GM23248 (cell line): ENCODE measurements at places on chromosomes 2 and 18. TPM values are rescaled to one million over a fixed set of nuclear protein-coding genes. Genes with fewer than 3 reads are reported as not detected.

DNA sequence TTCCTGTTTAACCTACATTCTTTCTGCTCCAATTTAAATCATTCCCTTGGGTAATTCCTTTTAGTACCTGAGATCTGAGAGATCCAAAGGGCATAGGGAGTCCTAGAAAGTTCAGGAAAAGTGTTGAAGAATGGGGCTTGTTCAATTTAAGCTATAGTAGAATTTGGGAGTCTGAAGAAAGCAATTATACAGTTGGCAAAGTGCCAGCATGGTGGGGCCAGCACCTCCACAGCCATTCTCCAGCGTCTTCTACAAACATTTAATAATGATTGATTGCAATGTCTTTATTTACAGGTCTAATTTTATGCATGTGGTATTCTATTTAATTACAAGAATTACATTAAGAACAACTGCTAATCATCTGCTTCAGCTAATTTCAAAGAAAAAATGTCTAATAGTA, 957.7 kb upstream of the GYPC start:
- H3K4me1 ChIP-seq: no peaks in the 10 kb centered on the region
- no peak for DNase-seq
- no peak overlapping the region for H3K4me3 ChIP-seq
- H3K27me3 ChIP-seq: no peaks in the 10 kb centered on the region
- no peak overlapping the region for H3K27ac ChIP-seq
- no peaks in the 10 kb centered on the region for H3K36me3 ChIP-seq

DNA sequence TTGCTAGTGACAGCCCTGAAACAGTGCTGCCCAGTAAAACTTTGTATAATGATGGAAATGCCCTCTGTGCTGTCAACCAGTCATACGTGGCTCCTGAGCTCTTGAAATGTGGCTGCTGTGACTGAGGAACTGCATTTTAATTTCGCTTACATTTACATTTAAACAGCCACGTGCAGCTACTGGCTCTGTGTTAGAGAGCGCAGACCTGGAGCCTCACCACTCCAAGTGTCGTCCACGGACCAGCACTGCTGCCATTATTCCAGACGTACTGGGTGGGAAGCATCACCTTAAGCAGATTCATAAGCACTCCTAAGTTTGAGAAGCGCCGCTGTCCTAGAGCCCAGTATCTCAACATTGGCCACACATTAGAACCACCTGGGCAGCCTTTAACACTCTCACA, 77.0 kb upstream of the MGAT4A start:
- no peaks in the 10 kb centered on the region for H3K4me1 ChIP-seq
- no peak for DNase-seq
- no peaks in the 10 kb centered on the region for H3K36me3 ChIP-seq

DNA sequence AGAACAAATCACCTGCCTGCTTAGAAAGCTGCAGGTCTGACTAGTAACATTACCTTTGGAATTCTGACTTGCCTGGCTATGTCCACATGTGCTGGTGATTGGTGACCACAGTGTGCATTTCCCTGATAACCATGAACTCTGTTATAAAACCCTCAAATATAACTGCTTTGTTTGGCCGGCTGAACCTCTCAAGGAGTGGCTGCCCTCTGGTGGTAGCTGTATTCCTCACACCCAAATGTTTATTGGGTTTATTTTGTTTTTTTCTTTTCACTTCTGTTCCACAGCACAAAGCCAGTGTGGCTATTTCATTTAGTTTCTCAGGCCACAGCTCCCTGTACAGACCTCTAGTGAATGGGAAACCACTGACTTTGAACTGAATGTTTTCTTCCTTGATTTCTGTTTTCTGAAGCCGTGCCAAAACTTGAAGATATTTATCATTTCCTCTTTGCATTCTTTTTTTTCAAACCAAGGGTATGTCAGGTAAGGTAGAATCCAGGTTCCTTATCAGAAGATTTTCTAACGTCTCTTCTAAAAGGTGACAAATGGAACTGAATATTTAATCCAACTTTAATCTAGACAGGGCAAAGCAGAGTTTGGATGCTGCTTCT, 549.0 kb upstream of the VRK2 start:
- no peaks in the 10 kb centered on the region for H3K4me1 ChIP-seq
- no peaks in the 10 kb centered on the region; the same call in 1 of the 2 replicates for H3K27me3 ChIP-seq
- H3K4me3 ChIP-seq: no peak overlapping the region
- no peak overlapping the region for H3K27ac ChIP-seq
- DNase-seq: peak; percentile 81
- no peaks in the 10 kb centered on the region for H3K36me3 ChIP-seq

- peaks cover 12% of the 10 kb centered on the region for H3K27me3 ChIP-seq
- no peak overlapping the region for H3K4me3 ChIP-seq
- DNase-seq: no peak
- H3K4me1 ChIP-seq: no peaks in the 10 kb centered on the region
- H3K27ac ChIP-seq: no peak overlapping the region
- H3K36me3 ChIP-seq: no peaks in the 10 kb centered on the region
Measured at GRCh38 chr2:143157001-143157400, 27.8 kb downstream of the ARHGAP15 start.

DNA sequence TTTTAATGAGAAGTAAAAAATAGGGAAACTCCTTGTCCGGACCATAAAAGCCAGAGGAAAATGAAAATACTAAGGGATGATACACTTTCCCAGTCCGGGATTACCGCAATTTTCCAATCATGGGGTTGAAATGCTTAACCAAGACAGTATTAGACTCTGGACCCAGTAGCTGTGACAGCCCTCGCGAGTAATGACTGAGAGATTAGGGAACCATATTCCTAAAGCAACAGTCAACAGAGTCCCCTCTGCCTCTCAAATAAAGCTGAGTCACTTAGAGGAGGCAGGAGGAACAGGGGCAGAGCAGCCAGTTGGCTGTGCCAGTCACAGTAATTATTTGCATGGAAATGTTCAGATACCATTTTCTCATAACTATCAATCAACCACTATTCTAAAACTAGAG, 34.8 kb downstream of the GPATCH11 start:
- no peaks in the 10 kb centered on the region for H3K27me3 ChIP-seq
- peaks cover 11% of the 10 kb centered on the region; the same call in 1 of the 2 replicates for H3K36me3 ChIP-seq
- no peak overlapping the region for H3K4me3 ChIP-seq
- peak; percentile 5 for DNase-seq

GRCh38 chr18:48621815-48622555, 83.2 kb downstream of the CTIF start:
- H3K4me3 ChIP-seq: peak overlapping the region; percentile 43; the same call in 1 of the 2 replicates
- peaks cover 8% of the 10 kb centered on the region; the same call in 1 of the 2 replicates for H3K36me3 ChIP-seq
- no peak for DNase-seq
- H3K4me1 ChIP-seq: peaks cover 43% of the 10 kb centered on the region
- peak overlapping the region; percentile 83 for H3K27ac ChIP-seq

DNA sequence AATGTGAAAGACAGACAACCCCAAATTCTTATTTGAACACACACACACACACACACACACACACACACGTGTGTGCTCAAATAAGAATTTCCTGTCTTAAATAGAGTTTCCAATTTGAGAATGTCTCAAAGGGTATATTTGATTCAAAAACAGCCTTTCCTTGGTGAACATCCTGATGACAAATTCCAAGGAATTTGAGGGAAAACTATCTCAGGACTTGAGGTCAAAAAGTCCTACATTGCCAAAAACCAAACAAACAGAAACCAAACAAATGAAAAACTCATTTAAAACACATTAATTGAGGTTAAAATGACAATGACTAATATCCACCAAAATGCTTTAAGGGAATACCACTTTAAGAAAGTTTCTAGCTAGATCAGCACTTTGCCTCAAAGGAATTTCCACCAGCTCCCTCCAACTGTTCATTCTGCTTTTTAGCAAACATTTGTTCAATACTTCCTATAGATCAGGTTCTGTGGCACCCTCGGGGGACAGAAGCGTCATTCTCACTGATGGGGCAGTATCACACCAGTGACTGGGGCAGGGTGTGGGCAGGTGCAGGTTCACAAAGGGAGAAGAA, 232.1 kb upstream of the TRIB2 start:
- no peaks in the 10 kb centered on the region for H3K27me3 ChIP-seq
- H3K4me1 ChIP-seq: no peaks in the 10 kb centered on the region
- H3K36me3 ChIP-seq: no peaks in the 10 kb centered on the region
- DNase-seq: peak; percentile 16

DNA sequence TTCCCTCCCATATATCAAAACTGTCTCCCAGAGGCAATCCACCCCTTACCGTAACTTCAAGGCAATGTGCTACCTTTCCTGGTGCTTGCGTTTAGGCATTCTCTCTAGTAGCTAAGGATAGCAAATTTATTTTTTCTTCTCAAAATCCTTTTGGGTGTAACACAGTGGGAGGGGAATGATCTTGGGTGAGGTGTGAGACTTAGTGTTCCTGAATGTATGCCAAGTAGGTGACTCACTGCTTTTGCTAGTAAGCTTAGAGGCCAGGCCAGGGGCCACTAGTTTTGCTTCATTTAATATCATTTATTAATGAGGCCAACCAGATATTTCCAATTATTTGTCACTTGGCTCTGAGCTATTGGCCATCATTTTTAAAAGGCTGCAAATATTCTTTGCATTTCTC, 135.5 kb downstream of the NAPG start:
- H3K27me3 ChIP-seq: no peaks in the 10 kb centered on the region; the same call in 1 of the 2 replicates
- H3K27ac ChIP-seq: no peak overlapping the region
- DNase-seq: peak; percentile 48
- H3K4me3 ChIP-seq: no peak overlapping the region
- H3K4me1 ChIP-seq: no peaks in the 10 kb centered on the region

DNA sequence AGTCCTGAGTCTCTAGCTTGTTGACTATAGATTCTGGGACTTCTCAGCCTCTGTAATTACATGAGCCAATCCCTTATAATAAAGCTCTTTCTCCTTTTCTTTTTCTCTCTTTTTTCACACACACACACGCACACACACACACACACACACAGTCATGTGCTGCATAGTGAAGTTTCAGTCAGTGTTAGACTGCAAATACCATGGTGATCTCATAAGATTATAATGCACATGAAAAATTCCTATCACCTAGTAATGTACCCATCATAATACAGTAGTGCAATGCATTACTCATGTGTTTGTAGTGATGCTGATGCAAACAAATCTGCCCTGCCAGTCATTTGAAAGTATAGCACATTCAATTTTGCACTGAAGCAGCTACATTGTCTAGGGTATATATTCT, 558.2 kb downstream of the SUCLG1 start:
- H3K4me1 ChIP-seq: no peaks in the 10 kb centered on the region
- no peaks in the 10 kb centered on the region for H3K36me3 ChIP-seq
- no peaks in the 10 kb centered on the region for H3K27me3 ChIP-seq
- H3K4me3 ChIP-seq: no peak overlapping the region

- H3K27me3 ChIP-seq: no peaks in the 10 kb centered on the region
- peak overlapping the region; percentile 98 for H3K27ac ChIP-seq
- no peak overlapping the region for H3K4me3 ChIP-seq
- peaks cover 71% of the 10 kb centered on the region for H3K4me1 ChIP-seq
- no peaks in the 10 kb centered on the region for H3K36me3 ChIP-seq
- peak; percentile 95 for DNase-seq
Measured at GRCh38 chr2:237280229-237280628, 133.7 kb downstream of the COL6A3 start.

- H3K27ac ChIP-seq: no peak overlapping the region
- H3K27me3 ChIP-seq: no peaks in the 10 kb centered on the region
- no peak overlapping the region for H3K4me3 ChIP-seq
- no peak for DNase-seq
Measured at GRCh38 chr18:35345460-35345921, 1.3 kb upstream of the ZNF24 start.

- H3K4me1 ChIP-seq: peaks cover 23% of the 10 kb centered on the region
- H3K27me3 ChIP-seq: no peaks in the 10 kb centered on the region
- peak overlapping the region; percentile 26 for H3K27ac ChIP-seq
- H3K4me3 ChIP-seq: no peak overlapping the region
Measured at GRCh38 chr2:96251721-96252292, 14.0 kb downstream of the TMEM127 start.

GRCh38 chr2:205741256-205741978, 59.1 kb downstream of the NRP2 start:
- H3K4me1 ChIP-seq: no peaks in the 10 kb centered on the region
- DNase-seq: no peak
- H3K4me3 ChIP-seq: no peak overlapping the region
- no peaks in the 10 kb centered on the region for H3K36me3 ChIP-seq

DNA sequence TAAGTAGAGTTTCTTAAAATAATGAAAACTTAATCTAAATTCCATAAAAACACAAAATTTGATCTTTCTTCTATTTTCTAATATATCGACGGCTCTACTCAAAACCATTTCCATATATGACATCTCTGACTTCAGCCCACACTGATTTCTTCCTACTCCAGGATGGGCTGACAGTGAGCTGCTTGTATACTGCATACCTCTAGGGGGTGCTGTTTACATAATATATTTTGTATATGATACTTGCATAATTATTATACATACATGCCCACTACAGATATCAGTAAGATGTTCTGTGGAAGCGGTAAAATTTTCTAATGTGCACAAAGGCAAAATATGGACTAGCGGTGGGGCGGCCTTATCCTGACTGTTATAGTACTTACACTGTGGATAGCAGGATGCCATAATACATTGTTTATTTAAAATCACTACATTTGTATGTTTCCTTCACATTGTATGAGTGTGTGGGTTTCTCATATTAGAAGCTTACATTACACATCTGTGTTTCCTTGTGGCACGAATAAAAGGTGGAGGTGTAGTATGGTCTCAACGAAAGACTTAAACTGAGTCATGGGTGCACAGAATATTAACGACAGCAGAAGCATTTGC, 66.1 kb upstream of the NXPH2 start:
- no peaks in the 10 kb centered on the region for H3K4me1 ChIP-seq
- no peak overlapping the region for H3K4me3 ChIP-seq
- DNase-seq: peak; percentile 57

- H3K4me3 ChIP-seq: no peak overlapping the region
- 0 out of 2 replicates have a peak, but pooled peaks cover 3% of the 10 kb centered on the region for H3K27me3 ChIP-seq
- DNase-seq: no peak
- H3K27ac ChIP-seq: no peak overlapping the region
Measured at GRCh38 chr2:169761970-169762292, 28.3 kb downstream of the KLHL23 start.

DNA sequence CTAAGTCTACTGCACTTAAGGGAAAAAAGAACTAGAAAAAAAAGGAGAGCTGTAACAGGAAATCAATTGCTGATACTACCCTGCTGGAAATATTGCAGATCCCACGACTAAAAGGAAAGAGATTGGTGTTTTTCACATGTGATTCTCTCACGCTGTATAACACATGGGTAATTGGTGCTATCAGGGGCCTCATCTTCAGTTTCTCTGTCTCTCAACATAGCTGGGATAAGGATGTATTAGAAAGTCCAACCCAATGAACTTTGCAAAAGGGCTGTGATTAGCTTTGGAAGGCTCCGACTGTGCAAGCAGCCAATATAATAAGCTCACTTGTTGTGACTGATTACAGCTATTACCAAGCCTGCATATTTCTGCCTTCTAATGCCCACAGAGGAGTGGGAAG, 133.4 kb downstream of the NRP2 start:
- H3K27ac ChIP-seq: no peak overlapping the region
- no peak for DNase-seq
- no peaks in the 10 kb centered on the region for H3K4me1 ChIP-seq

- H3K4me1 ChIP-seq: 0 out of 2 replicates have a peak, but pooled peaks cover 5% of the 10 kb centered on the region
- H3K27me3 ChIP-seq: no peaks in the 10 kb centered on the region
- DNase-seq: no peak
Measured at GRCh38 chr2:41997561-41997960, 50.3 kb upstream of the PKDCC start.

GRCh38 chr18:32270341-32270740, 80.5 kb downstream of the MEP1B start:
- no peaks in the 10 kb centered on the region for H3K36me3 ChIP-seq
- no peaks in the 10 kb centered on the region for H3K4me1 ChIP-seq
- H3K27ac ChIP-seq: no peak overlapping the region
- DNase-seq: no peak
- no peak overlapping the region for H3K4me3 ChIP-seq

The RNF152 gene
- 1.9 and 2.3 TPM in 2 replicates for polyA plus RNA-seq

The CCDC68 gene
- polyA plus RNA-seq: 0.18 TPM in 1 of 2 replicates, not detected in the other

The UPP2 gene
- not detected in 2 replicates for polyA plus RNA-seq

The ZAP70 gene
- not detected in 2 replicates for polyA plus RNA-seq

The RANBP2 gene
- 12.0 and 12.9 TPM in 2 replicates for polyA plus RNA-seq

The CRYGD gene
- polyA plus RNA-seq: not detected in 2 replicates

The TRIP12 gene
- 52.0 and 52.2 TPM in 2 replicates for polyA plus RNA-seq

The CHRNG gene
- not detected in 2 replicates for polyA plus RNA-seq
